Activated CD4-positive, alpha-beta memory T cell treated with anti-CD3 and anti-CD28 coated beads, Interleukin-2, amount 10 ng/mL, durations not matched to agents 7 days and 5 days (primary cell): ENCODE measurements at places on chromosomes 1 and 21.

DNA sequence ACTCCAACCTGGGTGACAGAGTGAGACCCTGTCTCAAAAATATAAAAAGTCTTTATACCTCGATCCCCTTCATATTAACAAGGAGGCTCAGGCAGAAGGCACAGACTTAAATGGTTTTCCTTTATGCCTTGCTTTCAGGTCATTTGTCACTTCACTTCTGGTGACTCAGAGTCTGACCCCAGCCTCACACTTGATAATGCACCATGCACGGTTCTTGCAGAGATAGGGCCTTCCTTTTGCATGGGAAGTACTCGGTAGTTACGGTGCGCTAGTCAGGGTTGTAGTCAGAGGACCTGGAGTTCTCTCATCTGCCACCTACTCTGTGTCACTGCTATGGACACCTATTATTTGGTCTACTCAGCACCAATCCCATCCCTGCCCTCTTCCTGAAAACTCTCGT is 43.6 kb upstream of the BMP8B start:
- no peak for DNase-seq

DNA sequence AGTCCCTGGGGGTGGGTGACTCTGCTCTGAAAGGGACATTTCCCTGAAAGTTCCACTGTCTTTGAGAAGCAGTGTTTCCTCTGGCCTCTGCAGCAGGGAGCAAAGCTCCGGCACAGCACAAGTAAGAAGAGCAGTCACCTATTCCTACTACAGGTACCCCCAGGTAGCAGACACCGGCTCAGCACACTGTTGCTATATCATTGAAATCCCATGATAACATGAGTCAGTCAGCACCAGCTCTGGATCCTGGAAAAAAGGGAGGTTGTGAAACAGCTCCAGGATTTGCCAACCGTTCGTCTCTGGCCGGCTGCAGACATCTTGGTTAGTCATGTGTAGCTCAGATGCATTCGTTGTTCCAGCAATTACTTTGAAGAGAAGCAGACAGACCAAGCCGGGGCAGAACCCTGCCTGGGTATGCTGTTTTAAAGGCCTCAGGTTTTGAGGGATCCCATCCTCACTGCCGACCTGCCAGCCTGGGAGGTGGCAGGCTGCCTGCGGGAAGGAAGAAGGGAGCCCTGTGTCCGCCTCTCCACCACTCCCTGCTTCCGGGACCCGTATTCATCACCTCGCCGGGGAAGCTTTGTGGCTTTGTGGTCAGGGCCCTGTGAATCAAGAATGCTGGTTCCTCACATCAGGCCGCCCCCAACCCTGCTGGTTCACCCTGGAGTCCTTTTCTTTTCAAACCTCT is 139.2 kb downstream of the CLIC6 start:
- peak; percentile 79 for DNase-seq

- DNase-seq, result no peak
Observed at GRCh38 chr1:151294742-151295462, 12.8 kb downstream of the ZNF687 start.

GRCh38 chr1:66326867-66327266 is 207.1 kb upstream of the SGIP1 start:
- DNase-seq, result no peak

DNA sequence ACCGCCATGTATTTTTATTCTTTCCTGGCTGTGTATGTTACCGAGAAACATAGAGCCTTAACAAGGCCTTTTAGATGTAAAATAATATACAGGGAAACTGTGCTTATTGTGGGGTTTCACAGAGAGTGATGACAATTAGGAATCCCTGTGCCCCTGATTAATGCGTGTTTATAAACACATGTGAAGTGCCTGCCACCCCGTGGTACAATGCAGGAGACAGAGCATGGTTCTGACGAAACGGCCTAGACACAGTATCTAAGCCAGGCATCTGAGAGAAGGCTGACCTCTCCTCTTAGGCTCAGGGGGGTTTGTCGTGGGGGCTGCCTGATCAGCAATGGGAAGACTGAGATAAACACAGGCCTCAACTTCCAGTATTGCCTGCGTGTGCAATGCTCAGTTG is 200.0 kb downstream of the AJAP1 start:
- DNase-seq, result no peak

DNA sequence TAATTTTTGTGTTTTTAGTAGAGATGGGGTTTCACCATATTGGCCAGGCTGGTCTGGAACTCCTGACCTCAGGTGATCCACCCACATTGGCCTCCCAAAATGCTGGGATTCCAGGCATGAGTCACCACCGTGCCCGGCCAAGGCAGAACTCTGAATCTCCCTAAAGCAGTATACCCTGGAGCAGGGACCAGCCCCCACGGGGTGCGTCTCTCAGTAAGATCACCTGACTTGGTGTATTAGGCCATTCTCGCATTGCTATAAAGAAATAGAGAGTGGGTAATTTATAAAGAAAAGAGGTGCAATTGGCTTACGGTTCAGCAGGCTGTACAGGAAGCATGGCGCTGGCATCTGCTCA is 14.2 kb downstream of the DFFB start:
- no peak for DNase-seq

DNA sequence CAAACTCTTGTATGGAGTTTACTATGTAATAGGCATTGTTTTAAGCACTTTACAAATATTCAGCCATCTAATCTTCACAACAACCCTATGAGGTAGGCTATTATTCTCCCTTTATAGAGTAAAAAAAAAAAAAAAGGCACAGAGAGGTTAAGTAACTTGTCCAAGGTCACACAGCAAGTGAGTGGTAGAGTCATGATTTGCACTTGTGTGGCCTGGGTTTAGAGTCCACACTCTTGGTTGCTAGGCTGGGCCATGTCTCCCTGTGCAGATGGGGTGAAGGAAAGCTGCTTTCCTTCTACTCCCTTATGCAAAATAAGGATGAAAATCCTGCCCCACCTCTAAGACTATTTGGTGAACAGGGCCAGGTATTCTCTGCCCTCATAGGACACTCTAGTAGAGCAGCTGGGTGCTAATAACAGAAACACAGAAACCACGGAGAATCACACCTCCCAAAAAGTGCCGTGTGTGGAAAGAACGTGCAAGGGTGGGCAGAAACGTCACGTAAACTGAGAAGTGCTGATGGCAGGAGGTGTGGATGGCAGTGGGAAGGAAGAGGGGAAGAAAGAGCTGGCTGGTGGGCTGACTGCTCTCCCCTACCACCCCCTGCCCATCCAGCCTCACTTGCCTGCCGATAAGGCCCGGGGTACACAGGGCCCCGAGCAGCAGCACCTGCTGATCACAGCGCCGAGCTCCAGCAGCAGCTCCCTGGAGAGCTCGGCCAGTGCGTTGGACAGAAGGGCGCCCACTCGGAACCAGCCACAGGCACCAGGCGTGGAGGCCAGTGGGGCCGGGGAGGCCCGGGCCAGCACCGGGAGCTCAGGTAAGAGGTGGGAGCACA is 28.3 kb upstream of the VPS13D start:
- DNase-seq, result no peak

DNA sequence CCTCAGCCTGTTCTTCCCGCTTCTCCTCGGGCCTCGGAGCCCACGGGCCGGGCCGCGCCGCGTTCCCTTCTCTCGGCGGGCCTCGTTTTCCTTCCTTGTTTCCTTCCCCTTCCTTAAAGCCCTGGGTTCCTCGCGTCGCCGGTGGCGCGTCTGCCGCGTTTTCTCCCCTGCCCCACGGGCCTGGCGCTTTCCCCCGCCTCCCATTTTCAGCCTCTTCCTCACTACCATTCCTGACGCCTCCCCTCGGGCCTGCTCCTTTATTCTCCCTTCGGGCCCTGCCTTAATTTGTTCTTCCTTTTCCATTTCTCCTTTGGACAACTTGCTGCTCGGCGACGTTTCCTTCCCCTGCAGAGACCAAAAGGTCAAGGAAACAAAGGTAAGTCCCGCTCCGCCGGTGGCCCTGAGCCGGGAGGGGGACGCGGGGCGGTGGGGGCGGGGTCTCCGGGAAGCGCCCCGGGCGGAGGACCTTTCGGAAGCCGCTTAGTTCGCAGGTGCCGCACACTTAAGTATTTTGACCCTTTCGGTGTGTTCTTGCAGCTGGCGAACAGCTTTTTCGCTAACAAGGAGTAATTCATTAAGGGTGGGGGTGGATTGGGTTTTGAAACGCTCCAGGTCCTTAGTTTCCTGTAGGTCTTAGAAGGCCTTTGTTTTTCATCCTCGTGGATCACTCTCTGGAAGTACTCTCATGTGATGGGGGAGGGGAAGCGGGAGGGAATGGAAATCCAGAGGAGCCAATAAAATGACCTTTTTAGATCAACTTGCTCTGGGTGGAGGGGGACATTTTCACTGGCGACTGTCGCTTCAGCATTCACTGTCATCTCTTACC is 780 bp downstream of the YTHDF2 start:
- DNase-seq, result peak; percentile 54

GRCh38 chr1:15803380-15803779 is 4.1 kb downstream of the UQCRHL start:
- DNase-seq, result peak; percentile 26

GRCh38 chr1:220272841-220273090 is 513 bp upstream of the RAB3GAP2 start:
- DNase-seq, result no peak

- DNase-seq, result no peak
Observed at GRCh38 chr1:7257225-7257624, 472.0 kb downstream of the CAMTA1 start.

DNA sequence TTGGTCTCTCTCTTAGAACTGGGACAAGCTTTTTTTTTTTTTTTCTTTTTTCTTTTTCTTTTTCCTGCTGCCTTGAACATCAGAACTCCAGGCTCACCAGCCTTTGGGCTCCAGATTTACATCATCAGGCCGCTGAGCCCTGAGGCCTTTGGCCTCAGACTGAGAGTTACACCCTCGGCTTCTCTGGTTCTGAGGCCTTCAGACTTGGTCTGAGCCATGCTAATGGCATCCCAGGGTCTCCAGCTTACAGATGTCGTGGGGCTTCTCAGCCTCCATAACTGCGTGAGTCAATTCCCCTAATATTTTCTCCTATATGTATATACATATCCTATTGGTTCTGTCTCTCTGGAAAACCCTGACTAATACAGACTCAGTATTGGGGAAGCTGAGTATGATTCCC is 36.5 kb upstream of the RC3H1 start:
- no peak for DNase-seq

GRCh38 chr1:161978011-161978790 is 45.5 kb downstream of the OLFML2B start:
- no peak for DNase-seq

GRCh38 chr1:157894613-157895165 is 53.1 kb upstream of the CD5L start:
- DNase-seq, result no peak

GRCh38 chr1:71843012-71843411 is 439.3 kb downstream of the NEGR1 start:
- no peak for DNase-seq
